ENCODE measurements at places on chromosomes 13 and 19.

GRCh38 chr19:54317108-54317964 is 4.4 kb upstream of the LILRA5 start:
- no peak for DNase-seq

DNA sequence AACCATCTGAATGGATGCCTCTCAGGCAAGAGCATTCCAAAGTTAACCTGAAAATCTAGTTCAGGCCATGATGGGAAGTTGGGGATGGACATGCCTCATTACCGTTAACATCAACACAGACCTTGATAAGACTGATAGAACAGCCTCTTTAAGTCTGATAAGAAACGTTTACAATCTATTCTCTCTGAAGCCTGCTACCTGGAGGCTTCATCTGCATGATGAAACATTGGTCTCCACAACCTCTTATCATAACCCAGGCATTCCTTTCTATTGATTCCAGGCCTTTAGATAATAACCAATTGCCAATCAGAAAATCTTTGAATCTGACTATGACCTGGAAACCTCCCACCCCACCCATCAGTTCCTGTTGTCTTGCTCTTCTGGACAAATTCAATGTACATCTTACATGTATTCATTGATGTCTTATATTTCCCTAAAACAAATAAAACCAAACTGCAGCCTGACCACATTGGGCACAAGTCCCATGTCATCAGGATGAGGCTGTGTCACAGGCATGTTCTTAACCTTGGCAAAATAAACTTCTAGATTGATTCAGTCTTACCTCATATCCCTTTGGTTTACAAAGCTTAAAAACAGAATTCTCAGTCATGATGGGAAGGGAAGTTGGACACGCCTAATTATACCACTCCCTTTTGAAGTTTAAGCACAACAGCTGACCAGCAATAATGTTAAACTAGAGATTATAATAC is 843.8 kb upstream of the SPRY2 start:
- DNase-seq = no peak

GRCh38 chr13:102394158-102395053 is 7.4 kb downstream of the FGF14 start:
- DNase-seq = peak; percentile 69

DNA sequence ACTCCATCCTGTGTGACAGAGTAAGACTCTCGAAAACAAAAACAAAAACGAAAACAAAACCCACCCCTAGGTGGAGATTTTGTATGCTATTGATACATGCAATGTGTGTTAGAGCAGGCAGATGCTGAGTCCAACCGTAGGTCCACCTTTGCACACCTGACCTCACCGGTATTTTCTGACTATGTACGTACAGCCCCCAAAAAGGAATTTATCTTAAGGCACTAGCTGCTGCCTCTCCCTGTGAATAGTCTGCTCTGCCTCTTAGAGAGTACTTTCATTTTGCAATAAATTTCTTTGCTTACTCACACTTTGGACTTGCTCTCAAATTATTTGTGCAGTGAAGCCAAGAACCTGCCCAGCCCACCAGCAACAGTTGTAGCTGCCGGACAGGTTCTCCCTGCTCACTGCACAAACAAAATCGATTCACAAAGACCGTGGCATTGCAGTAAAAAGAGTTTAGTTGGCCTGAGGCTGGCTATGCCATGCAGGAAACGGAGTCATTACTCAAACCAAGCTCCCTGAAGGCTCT is 8.2 kb upstream of the ZNF77 start:
- DNase-seq = no peak

DNA sequence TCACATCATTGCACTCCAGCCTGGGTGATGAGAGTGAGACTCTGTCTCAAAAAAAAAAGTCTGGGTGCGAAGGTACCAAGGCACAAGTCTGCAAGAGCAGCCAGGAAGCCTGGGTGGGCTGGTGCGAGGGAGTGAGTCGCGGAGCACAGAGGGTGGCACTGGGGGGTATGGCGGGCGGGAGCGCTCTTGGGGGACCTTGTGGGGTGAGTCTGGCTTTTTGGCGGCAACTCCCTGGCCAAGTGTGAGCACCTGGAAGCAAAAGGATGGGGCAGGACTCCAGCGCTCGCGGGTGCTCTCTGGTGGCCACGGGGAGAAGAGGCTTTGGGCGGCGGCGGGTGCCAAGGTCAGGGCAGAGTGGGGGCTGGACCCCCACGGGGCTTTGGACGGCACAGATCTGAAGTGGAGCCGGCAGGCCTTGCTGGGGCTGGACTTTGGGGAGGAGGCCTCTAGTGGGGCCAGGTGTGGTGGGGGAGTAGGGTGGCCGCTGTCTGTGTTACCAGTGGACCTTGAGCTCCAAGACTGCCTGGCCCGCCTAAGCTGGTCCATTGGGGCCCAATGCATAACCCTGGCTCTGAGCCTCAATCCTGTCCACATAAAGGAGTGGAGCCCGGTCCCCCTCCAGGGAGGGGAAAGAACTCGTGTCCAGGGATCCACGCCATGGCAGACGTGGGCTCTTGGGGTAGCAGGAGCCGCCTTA is 1.6 kb downstream of the P2RY11 start:
- no peak for DNase-seq

Measured in NCI-H1436 treated with DMSO at 0.1 percent for 48 hours (cell line).